ENCODE measurements at places on chromosomes 13 and 19.
A peak's percentile ranks its signal among the peaks of the same experiment; 100 is the strongest.

GRCh38 chr13:24392972-24393371 lies 83.6 kb downstream of the C1QTNF9 start:
- DNase-seq = no peak

GRCh38 chr19:56554272-56554869 lies 12.9 kb upstream of the ZNF470 start:
- DNase-seq = no peak

- DNase-seq = no peak
These were observed 99.3 kb upstream of the GJB6 start for GRCh38 chr13:20331419-20331818.

DNA sequence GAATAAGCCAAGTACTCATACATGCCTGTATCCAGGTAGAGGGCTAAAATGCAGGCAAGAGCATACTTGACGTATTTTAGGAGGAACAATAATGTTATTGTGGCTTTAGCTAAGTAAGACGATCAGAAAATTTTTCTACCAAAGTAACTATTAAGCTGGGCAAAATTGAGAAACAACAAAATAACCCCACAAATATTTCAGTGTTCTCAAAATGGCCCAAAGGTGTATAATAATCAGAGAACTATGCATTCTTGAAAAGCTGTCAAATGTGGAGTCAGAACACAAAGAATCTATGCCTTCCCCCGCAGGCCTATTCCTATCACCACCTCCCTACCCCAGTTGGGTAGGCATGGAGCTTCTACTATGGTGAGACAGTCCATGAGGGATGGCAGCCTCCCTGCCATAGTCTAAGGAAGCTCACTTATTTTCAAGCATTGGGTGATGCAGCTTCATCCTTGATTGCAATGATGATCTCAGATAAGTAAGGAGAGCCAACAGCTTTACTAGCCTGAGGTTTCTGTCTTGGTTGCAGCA lies 1132.5 kb upstream of the SPRY2 start:
- no peak for DNase-seq

GRCh38 chr13:19860884-19861655 lies 2.4 kb downstream of the ZMYM5 start:
- DNase-seq = no peak

DNA sequence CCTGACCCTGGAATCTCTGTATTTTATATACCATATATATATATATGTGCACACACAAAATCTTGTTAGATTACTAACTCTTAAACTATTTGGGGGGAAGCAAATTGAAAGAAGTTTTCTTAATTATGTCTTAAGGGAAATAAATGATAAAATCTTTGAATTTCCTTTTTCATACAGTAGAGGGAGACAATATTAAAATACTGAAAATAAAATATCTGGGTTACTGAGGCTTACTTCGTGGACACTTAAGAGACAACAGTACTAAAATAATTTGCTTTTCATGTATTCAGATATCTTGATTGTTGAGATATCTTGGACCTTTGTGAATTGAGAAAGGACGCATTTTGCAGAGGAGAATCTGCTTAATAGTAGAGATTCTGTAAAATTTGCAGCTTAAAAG lies 17.0 kb downstream of the SUGT1 start:
- no peak for DNase-seq

- DNase-seq = peak; percentile 78
These were observed 7.7 kb upstream of the CXCL17 start for GRCh38 chr19:42450314-42450934.

Measured in HL-60 (cell line).